ENCODE measurements at places on chromosomes 13 and 19.

DNA sequence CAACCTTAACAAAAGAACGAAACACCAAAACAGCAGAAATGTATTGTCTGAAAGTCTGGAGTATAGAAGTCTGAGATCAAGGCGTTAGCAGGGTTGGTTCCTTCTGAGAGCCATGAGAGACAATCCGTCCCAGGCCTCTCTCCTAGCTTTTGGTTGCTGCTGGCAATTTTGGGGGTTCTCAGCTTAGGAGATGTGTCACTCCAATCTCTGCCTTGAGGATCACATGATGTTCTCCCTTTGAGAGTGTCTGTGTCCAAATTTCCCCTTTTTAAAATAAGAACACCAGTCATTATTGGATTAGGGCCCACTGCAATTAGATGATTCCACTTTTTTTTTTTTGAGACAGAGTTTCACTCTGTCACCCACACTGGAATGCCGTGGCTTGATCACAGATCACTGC lies 10.1 kb downstream of the KCNN1 start:
- no peaks in the 10 kb centered on the region for H3K36me3 ChIP-seq
- H3K4me3 ChIP-seq = no peak overlapping the region
- DNase-seq = no peak
- no peaks in the 10 kb centered on the region for H3K4me1 ChIP-seq

DNA sequence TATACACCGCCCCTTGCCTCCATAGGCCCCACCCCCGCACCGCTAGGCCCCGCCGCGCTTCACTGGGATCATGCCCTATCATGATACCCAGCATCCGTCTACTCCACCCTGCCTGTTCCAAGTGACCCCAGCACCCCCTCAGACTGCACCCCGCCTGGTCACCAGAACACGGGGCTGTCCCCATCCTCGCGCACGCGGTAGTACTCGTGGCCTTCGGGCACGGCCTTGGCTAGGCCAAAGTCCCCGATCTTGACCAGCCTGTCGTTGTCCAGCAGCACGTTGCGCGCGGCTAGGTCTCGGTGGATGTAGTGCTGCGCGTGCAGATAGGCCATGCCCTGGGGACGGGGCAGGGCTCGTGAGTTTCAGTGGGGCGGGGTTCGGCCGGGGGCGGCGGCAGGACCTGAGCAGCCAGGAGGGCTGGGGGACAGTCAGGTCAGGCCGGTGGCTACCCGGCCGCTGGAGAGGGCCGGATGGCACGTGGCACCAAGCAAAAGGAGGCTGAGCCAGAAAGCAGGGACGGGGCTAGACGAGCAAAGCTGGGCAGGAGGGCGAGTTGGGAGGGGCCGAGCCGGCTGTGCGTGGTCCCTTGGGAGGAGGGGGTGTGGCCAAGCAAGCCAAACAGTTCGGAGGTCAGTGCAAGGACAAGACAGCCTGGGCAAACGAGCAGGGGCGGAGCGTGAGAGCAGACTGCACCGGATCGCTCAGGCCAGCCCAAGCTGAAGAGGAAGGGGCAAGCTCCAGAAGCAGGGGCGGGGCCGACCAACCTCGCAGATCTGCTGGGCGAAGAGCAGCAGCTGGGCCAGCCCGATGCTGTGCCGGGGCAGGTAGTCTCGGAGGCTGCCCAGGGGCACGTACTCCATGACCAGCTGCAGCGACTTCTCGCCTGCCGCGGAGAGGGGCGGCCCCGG lies 13.6 kb upstream of the ICAM3 start:
- no peaks in the 10 kb centered on the region for H3K4me1 ChIP-seq
- no peak for DNase-seq
- H3K27me3 ChIP-seq = no peaks in the 10 kb centered on the region
- H3K36me3 ChIP-seq = peaks cover 39% of the 10 kb centered on the region
- no peak overlapping the region for H3K4me3 ChIP-seq

DNA sequence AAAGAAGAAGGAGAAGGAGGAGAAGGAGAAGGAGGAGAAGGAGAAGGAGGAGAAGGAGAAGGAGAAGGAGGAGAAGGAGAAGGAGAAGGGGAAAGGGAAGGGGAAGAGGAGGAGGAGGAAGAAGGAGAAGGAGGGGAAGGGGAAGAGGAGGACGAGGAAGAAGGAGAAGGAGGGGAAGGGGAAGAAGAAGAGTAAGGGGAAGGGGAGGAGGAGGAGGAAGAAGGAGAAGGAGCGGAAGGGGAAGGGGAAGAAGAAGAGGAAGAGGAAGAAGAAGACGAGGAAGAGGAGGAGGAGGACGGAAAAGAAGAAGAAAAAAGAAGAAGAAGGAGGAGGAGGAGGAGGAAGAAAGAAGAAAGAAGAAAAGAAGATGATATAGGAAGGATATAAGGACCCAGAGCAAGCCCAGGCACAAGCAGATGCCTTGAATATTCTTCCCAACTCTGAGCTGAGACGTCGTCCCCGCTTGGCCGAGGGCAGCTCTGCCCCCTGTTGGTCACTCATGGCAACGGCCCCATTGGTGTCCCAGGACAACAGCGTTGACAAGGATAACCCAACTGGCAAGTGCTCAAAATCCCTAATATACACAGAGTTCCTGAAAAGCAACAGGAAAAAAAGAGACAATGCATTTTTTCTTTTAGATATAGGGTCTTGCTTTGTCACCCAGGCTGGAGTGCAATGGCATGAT lies 30.6 kb upstream of the IGSF23 start:
- H3K4me1 ChIP-seq = no peaks in the 10 kb centered on the region
- H3K27ac ChIP-seq = no peak overlapping the region
- DNase-seq = no peak
- no peaks in the 10 kb centered on the region for H3K36me3 ChIP-seq

GRCh38 chr13:63209330-63210017 lies 1793.8 kb upstream of the PCDH20 start:
- no peak for DNase-seq
- no peaks in the 10 kb centered on the region for H3K27me3 ChIP-seq
- no peak overlapping the region for H3K4me3 ChIP-seq
- H3K27ac ChIP-seq = no peak overlapping the region

DNA sequence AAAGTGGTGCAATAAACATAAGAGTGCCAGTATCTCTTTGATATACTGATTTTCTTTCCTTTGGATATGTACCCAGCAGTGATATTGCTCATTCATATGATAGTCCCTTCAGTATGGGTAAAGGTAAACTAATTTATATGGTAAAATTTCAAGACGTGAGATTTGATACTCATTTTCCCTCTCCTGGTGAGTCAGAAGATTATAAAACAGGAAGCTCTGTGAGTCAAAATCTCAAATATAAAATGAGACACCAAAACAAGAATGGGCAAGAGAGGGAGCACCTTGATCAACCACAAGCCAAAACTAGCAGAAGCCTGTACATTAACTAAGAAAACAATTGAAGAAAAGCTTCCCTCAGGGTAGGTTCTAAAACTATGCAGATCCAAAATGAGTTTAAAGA lies 216.3 kb downstream of the SLITRK6 start:
- no peak for DNase-seq
- H3K27me3 ChIP-seq = no peaks in the 10 kb centered on the region

DNA sequence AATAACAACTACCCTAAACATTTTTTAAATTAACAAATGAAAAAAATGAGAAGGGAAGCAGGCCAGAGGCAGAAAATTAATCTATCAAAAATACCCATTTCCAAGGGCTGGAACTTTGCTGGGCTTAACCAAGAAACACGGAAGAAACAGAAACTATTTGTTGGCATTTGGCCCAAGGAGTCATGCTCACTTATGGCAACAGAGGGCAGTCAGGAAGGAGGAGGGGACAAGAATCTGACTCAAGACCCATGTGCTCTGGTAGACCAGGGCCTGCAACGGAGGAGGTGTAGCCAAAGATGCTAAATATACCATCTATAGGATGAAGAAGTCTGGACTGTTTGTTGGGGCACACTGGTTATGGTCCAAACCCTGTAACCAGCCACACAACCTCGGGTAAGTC lies 496.7 kb downstream of the COG6 start:
- H3K36me3 ChIP-seq = no peaks in the 10 kb centered on the region
- no peak overlapping the region for H3K4me3 ChIP-seq
- no peak for DNase-seq
- no peaks in the 10 kb centered on the region for H3K27me3 ChIP-seq
- peaks cover 8% of the 10 kb centered on the region for H3K4me1 ChIP-seq

GRCh38 chr13:112828082-112828699 lies 138.4 kb downstream of the ATP11A start:
- H3K36me3 ChIP-seq = peaks cover 96% of the 10 kb centered on the region
- H3K4me3 ChIP-seq = no peak overlapping the region
- H3K27ac ChIP-seq = no peak overlapping the region
- no peak for DNase-seq

DNA sequence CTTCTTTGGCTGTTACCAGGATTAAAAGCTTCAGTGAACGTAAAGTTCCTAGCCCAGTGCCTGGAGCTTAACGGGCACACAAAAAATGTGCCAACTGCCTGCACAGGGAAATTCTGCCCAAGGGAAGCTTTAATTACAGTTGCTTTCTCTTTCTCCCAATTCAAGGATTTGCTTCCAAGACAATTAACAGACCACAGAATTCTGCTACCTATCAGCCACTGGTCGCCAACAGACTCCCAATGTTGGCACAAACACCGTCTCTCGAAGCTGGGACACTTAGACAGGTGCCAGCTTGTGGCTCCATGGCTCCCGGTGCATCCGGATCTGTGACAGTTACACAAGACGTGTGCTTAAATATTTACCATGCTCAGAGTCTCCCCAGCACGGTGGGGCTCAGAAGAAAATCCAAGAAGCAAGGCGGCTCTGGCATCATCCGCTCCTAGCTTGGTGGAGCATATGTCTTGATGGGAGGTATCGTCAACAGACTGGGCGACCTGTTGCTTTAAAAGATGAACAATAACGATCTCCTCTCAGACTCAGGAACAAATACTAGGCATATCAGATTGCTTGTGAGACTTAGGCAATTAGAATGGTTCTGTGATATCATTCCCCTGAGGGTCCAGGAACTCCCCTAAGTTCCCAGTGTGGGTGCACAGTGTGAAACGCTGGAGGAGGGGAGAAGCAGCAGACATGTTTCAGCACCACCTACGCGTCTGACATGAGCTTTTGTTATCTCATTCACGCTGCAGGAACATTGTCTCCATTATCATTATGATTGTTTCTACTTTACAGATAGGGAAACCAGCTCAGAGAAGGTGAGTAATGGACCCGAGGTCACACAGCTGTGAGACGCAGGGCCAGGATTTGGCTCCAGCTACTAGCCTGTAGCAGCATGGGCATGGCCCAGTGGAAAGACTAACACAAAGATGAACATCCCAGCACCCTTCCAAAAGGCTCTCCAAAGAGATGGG lies 61.6 kb downstream of the ALOX5AP start:
- H3K27me3 ChIP-seq = no peaks in the 10 kb centered on the region
- no peak for DNase-seq
- H3K4me1 ChIP-seq = peaks cover 25% of the 10 kb centered on the region
- H3K4me3 ChIP-seq = peak overlapping the region; percentile 40

DNA sequence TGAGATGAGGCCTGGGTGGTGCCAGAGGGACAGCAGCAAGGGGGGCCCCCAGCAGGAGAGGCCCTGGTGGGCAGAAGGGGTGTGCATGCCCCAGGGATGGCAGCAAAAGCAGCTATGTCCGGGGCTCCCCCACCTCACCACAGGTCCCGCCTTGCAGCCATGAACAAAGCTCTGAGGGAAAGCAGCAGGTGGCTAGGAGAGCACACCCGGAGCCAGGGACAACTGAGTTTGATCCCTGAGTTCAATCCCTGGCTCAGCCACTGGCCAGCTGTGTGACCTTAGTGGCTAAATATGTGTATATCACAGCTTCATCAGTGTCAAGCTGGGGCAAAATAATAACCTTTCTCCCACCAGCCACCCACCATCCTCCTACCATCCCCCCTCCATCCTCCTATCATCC lies 47.7 kb upstream of the KCTD15 start:
- no peaks in the 10 kb centered on the region for H3K27me3 ChIP-seq
- no peaks in the 10 kb centered on the region for H3K4me1 ChIP-seq
- DNase-seq = no peak
- H3K4me3 ChIP-seq = no peak overlapping the region
- H3K27ac ChIP-seq = no peak overlapping the region

GRCh38 chr19:33734913-33735312 lies 61.8 kb upstream of the KCTD15 start:
- H3K27me3 ChIP-seq = no peaks in the 10 kb centered on the region
- no peak overlapping the region for H3K27ac ChIP-seq
- H3K4me3 ChIP-seq = no peak overlapping the region
- no peak for DNase-seq
- H3K36me3 ChIP-seq = no peaks in the 10 kb centered on the region
- no peaks in the 10 kb centered on the region for H3K4me1 ChIP-seq

GRCh38 chr19:14135985-14136508 lies 342 bp downstream of the ASF1B start:
- DNase-seq = no peak
- H3K4me3 ChIP-seq = peak overlapping the region; percentile 39
- H3K27me3 ChIP-seq = no peaks in the 10 kb centered on the region
- peak overlapping the region; percentile 98 for H3K27ac ChIP-seq

- peaks cover 33% of the 10 kb centered on the region for H3K4me1 ChIP-seq
- H3K4me3 ChIP-seq = peak overlapping the region; percentile 85
- DNase-seq = no peak
These were observed 4.5 kb downstream of the MAMSTR start for GRCh38 chr19:48714759-48715675.

DNA sequence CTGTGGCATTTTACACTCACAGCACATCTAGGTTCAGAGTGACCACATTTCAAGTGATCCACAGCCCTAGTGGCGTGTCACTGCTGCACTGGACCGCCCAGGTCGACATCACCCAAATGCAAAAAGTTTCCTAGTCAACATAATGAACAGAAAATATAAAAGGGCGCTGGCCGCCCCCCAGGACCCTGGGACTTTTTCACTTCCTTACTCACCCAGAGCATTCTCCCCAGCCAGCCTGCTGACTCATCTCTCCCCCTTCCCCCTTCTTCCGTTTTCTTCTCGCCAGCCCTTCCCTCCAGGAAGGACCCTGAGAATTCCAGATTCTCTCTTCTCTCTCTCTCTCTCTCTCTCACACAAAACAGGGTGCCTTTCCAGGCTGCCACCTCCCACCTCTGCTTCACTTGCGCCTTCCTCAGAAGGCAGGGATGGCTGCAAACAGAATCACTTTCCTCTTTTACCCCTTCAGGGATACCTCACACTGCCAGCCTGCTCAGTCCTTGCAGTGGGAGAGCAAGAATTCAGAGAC lies 21.0 kb upstream of the GRWD1 start:
- no peaks in the 10 kb centered on the region for H3K27me3 ChIP-seq
- H3K36me3 ChIP-seq = no peaks in the 10 kb centered on the region
- DNase-seq = no peak
- peaks cover 7% of the 10 kb centered on the region for H3K4me1 ChIP-seq
- no peak overlapping the region for H3K27ac ChIP-seq
- H3K4me3 ChIP-seq = no peak overlapping the region

All from esophagus squamous epithelium (tissue), 5 donors.